ENCODE measurements at places on chromosomes 7 and 10. TPM values are rescaled to one million over a fixed set of nuclear protein-coding genes. Genes with fewer than 3 reads are reported as not detected.

Gene NSUN6
- 5.9 TPM for total RNA-seq

Gene MSRB2
- total RNA-seq: 54.9 TPM

Gene CDC14C
- total RNA-seq: not detected

Gene AKR1D1
- not detected for total RNA-seq

Gene FXYD4
- total RNA-seq: not detected

Gene NKX1-2
- total RNA-seq: not detected

Gene SPDYE5
- total RNA-seq: not detected

GRCh38 chr7:86978808-86979506, 80.5 kb downstream of the ELAPOR2 start:
- no peaks in the 10 kb centered on the region for H3K4me1 ChIP-seq
- no peak overlapping the region for H3K4me3 ChIP-seq
- no peak for ATAC-seq
- H3K36me3 ChIP-seq: no peaks in the 10 kb centered on the region
- H3K27ac ChIP-seq: no peak overlapping the region

DNA sequence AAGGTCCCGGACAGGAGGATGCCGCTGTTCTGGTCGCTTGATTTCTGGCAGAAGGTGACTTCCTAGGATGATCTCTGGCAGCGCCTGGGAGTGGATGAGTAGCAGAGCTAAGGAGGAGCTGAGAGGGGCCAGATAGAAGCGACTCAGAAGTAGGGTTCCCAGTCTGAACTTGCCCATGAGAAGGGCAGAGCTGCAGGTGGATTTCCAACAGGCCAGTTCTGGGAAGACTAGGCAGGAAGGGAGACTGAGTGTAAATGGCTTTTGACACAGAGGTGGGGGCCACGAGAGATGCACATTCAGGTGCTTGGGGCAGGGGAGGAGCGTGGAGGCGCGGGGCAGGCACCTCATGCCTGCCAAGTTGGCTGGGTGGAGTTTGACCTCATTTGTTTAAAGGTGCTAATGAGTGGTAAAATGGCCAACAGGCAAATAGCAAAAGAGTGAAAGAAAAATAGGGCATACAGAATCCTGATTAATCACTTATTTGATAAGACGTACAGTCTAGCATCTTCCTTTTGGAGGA, 58.8 kb downstream of the SHH start:
- no peaks in the 10 kb centered on the region for H3K27me3 ChIP-seq
- ATAC-seq: no peak
- H3K4me3 ChIP-seq: no peak overlapping the region
- H3K4me1 ChIP-seq: peaks cover 8% of the 10 kb centered on the region
- no peak overlapping the region for H3K27ac ChIP-seq

DNA sequence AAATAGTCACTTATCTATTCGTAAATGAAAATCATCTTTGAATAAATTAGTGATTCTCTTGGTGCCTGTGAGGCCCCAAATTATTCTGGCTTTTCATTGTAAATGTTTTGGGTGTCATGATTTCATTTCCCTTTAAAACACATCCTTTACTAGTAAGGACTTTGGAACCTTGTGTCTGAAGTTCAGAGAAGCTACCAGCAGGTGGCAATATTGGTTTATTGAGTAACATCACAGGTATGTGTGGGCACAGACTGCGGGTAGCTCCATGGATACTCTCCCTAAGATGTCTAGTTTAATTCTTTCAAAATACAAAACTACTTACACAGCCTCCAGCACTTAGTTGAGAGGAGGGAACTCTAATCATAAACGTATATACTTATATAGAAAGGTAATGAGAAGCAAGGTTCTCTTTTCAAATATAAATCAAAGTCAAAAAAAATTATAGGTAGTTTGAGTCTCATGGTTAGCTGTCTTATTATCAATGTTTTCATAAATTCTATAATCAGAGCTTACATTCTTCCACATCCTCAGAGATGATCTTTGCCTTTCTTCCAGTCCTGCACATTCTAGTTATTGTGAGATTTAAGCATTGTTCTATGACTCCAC, 449.6 kb downstream of the GRM8 start:
- no peak for ATAC-seq
- H3K4me3 ChIP-seq: no peak overlapping the region
- no peaks in the 10 kb centered on the region for H3K4me1 ChIP-seq
- no peak overlapping the region for H3K27ac ChIP-seq
- H3K36me3 ChIP-seq: no peaks in the 10 kb centered on the region
- peaks cover 3% of the 10 kb centered on the region for H3K27me3 ChIP-seq

- no peaks in the 10 kb centered on the region for H3K27me3 ChIP-seq
- H3K4me3 ChIP-seq: no peak overlapping the region
- no peak for ATAC-seq
- H3K36me3 ChIP-seq: no peaks in the 10 kb centered on the region
- no peaks in the 10 kb centered on the region for H3K4me1 ChIP-seq
- H3K27ac ChIP-seq: no peak overlapping the region
Observed at GRCh38 chr10:109698882-109699664, 224.2 kb downstream of the XPNPEP1 start.

GRCh38 chr10:60549686-60550085, 160.0 kb upstream of the ANK3 start:
- H3K4me3 ChIP-seq: no peak overlapping the region
- H3K27ac ChIP-seq: no peak overlapping the region
- ATAC-seq: no peak

- no peak for ATAC-seq
- H3K4me1 ChIP-seq: no peaks in the 10 kb centered on the region
- H3K4me3 ChIP-seq: no peak overlapping the region
- H3K27ac ChIP-seq: no peak overlapping the region
- no peaks in the 10 kb centered on the region for H3K27me3 ChIP-seq
Observed at GRCh38 chr7:112361154-112361553, 89.1 kb upstream of the IFRD1 start.

DNA sequence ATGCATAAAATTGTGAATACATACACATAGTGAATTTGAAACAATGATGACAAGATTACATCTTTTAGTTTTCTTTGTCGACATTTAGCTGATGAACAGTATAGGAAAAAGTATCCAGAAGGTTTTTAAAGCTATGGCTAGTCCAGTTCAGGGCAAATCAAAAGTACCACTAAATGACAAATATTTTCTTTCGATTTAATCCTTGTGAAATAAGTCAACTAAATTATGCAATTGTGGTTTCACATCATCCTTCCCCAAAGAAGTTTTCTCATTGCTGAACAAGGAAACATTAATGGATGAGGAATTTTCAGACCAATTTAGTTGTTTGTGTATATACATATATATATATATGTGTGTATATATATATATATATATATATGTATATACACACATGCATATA, 774.0 kb downstream of the DNAJB9 start:
- no peaks in the 10 kb centered on the region for H3K27me3 ChIP-seq

DNA sequence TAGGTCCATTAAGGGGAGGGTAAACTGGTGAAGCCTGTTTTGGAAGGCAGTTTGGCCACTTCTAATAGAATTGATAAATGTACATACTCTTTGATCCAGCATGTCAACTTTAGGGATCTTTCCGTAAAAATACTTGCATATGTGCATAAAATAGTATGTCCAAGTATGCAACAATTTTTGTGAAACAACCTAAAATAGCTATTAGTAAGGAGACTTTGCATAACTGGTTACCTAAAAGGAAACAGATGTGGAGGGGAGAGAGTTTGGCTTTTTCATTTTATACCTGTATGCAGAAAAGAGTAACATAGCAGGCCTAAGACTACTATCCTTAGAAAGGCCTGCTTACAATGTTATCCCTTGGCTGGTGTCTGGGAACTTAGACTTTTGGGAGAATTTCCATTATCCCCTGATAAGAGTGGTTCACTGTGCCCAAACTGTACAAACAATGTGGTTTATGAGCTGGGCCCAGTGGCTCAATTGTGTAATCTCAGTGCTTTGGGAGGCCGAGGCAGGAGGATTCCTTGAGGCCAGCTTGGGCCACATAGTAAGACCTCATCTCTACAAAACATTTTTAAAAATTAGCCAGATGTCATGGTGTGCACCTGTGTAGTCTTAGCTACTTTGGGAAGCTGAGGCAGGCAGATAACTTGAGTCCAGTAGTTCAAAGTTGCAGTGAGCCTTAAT, 21.3 kb downstream of the PTPN12 start:
- H3K4me1 ChIP-seq: peaks cover 4% of the 10 kb centered on the region
- no peak overlapping the region for H3K27ac ChIP-seq
- H3K36me3 ChIP-seq: peaks cover 3% of the 10 kb centered on the region
- no peaks in the 10 kb centered on the region for H3K27me3 ChIP-seq
- ATAC-seq: no peak
- H3K4me3 ChIP-seq: no peak overlapping the region

DNA sequence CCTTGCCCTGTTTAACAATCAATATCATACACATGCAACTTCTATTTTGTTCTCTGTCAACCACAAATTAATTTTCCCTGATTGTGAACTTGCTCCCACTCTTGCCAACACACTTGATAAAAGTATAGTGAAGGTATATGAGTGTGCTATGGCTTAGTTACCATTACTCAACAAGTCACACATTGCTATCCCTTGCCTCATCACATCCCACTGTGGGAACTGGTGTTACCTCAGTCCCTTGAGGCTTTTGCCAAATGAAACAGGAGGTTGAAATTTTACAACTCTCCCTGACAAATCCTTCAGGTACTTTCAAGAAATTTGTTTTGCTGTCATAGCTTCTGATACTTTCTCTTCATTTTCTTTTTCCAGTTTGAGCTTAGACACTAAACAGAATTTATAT, 472.5 kb upstream of the SEMA3D start:
- no peak for ATAC-seq
- no peaks in the 10 kb centered on the region for H3K27me3 ChIP-seq
- H3K27ac ChIP-seq: no peak overlapping the region
- H3K4me3 ChIP-seq: no peak overlapping the region
- no peaks in the 10 kb centered on the region for H3K36me3 ChIP-seq

DNA sequence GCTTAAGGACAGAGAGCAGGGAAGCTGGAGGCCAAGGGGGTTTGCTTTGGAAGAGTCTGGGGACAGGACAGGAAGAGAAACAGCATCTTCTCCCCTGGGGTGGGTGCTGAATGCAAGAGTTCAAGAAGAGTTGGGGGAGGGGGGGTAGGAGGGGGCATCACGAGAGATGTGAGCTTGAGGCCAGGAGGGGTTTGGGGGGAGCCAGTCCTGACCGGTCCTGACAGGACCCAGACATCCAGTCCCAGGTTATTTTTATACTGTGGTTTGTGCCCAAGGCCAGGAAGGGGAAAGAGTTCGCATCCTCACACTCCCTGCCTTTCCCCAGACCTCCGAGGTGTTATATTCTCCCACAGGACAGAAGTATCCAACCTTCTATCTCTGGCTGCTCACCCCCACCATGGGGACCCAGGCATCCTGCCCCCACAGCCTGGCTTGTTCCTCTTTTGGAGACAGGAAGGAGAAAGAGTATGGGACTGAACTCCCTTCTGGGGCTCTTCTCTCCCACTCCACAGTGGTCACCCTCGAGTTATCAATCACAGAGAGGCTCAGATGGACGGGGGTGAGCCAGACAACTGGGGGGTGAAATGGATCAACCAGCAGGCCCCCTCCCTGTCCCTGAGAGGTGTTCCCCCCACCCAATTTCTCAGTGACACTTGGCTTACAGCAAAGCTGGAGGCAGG, 2.8 kb downstream of the TSC22D4 start:
- ATAC-seq: no peak
- no peaks in the 10 kb centered on the region for H3K27me3 ChIP-seq
- H3K27ac ChIP-seq: no peak overlapping the region
- peaks cover 79% of the 10 kb centered on the region for H3K4me1 ChIP-seq
- no peak overlapping the region for H3K4me3 ChIP-seq
- peaks cover 44% of the 10 kb centered on the region for H3K36me3 ChIP-seq

- H3K36me3 ChIP-seq: no peaks in the 10 kb centered on the region
- H3K27ac ChIP-seq: no peak overlapping the region
- H3K4me3 ChIP-seq: no peak overlapping the region
- no peaks in the 10 kb centered on the region for H3K27me3 ChIP-seq
- H3K4me1 ChIP-seq: no peaks in the 10 kb centered on the region
Observed at GRCh38 chr7:74134117-74134620, 40.0 kb upstream of the EIF4H start.

DNA sequence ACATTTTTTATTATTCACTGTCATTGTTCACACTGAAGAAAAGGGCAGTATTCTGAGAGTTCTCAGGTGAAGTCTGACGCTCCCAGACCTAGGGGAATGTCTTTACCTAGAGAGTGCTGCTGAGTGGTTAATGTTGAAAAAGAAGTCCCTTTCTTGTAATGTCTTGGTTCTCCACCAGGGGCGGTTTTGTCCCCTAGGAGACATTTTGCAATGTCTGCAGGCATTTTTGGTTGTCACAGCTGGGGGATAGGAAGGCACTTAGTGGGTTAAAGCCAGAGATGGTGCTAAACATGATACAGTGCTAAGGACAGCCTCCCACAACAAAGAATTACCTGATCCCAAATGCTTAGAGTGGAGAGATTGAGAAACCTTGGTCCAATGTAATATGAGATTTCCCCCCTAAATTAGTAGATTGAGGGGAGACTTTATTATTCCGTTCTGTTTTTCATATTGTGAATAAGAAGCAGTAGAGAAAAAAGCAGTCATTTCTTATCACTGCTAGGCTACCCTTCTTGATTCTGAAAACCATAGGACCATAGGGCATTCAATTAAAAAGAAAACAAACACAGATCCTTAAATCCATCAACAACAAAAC, 13.1 kb downstream of the UMAD1 start:
- no peak for ATAC-seq
- peaks cover 9% of the 10 kb centered on the region for H3K4me1 ChIP-seq

DNA sequence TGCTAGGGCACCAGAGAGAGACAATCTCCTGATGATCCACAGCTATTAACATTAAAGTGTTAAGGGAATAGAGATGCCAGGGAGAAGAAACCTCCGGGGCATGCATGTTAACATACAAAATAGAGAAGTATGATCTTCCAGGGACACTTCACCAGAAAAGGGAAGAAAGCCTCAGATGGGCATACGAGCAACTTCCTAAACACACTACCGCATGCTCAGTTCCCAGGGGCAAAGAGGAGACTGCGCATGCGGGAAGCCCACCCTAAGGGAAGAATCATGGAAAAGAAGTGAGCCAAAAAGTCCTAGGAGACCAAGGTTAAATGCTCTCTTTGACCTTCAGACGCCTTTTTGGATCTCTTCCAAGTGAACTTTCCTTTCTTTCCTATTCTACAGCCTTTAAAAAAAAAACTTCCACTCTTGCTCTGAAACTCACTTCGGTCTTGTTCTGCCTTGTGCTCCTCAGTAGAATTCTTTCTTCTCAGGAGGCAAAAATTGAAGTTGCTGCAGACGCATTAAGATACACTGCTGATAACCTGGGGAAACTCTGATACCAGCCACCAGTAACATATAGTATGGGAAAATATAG, 1211.3 kb downstream of the REEP3 start:
- ATAC-seq: no peak
- no peaks in the 10 kb centered on the region for H3K36me3 ChIP-seq
- no peak overlapping the region for H3K27ac ChIP-seq
- H3K4me3 ChIP-seq: no peak overlapping the region
- no peaks in the 10 kb centered on the region for H3K27me3 ChIP-seq

DNA sequence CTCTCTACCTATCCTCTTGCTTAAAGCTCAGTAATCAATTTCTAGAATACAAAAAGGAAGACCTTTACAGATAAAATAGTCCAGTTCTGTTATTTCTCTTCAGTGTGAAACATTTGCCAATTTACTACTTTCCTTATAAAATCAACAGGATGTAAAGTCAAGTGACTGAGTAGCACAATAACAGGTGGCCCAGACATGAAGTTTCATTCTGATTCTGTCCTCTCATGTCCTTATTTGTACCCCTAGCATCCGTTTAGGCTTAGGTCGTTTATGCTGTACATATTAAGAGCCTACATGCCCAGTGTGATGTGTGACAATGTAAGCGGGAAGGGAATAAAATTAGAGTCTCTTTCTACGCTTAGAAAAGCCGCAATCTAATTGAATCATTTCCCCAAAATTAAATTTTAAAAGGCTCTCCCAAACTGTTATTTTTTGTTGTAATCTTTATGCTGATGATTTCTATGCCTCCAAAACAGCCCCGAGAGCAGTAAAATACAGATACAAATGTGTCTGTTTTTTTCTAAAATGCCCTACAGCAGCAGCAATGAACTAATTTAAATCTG, 29.1 kb downstream of the EPC1 start:
- no peak overlapping the region for H3K27ac ChIP-seq
- no peak overlapping the region for H3K4me3 ChIP-seq
- ATAC-seq: no peak
- H3K4me1 ChIP-seq: peaks cover 12% of the 10 kb centered on the region
- H3K36me3 ChIP-seq: no peaks in the 10 kb centered on the region

Measured in gastroesophageal sphincter (tissue), 4 donors.